ENCODE measurements at places on chromosomes 12 and 14.

- DNase-seq, result peak; percentile 85
These were observed 36.7 kb upstream of the PZP start for GRCh38 chr12:9244894-9245293.

DNA sequence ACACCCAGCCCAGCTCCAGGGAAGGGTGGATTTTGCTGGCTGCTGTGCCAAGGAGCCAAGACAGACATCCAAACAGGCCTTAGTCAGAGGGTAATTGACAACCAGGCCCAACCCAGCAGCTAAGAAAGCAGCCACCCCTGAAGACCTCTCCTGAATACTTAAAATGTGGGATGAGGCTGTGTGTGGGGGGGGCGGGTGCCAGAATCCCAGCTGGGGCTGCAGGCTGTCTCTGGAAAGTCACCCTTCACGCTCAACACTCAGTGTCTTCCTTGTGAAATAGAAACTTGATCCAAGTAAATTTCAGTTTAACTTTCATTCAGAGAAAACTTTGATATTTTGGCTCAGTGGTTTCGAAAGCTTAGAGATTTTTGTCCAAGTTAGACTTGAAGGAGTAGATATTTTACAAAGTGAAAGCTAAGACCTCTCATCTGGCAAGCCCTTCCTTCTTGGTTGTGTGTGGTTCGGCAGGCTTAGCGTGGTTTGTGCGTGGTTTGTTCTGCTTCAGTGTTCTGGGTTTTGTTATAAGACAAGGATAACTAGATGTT is 5.1 kb downstream of the PAPLN start:
- no peak for DNase-seq

GRCh38 chr14:20093442-20093841 is 17.1 kb upstream of the OR4K17 start:
- no peak for DNase-seq

GRCh38 chr14:49612251-49612650 is 8.2 kb downstream of the RPL36AL start:
- no peak for DNase-seq

GRCh38 chr12:13288501-13288900 is 92.0 kb downstream of the EMP1 start:
- no peak for DNase-seq

- DNase-seq, result peak; percentile 51
These were observed 5.6 kb downstream of the KRR1 start for GRCh38 chr12:75505706-75506312.

DNA sequence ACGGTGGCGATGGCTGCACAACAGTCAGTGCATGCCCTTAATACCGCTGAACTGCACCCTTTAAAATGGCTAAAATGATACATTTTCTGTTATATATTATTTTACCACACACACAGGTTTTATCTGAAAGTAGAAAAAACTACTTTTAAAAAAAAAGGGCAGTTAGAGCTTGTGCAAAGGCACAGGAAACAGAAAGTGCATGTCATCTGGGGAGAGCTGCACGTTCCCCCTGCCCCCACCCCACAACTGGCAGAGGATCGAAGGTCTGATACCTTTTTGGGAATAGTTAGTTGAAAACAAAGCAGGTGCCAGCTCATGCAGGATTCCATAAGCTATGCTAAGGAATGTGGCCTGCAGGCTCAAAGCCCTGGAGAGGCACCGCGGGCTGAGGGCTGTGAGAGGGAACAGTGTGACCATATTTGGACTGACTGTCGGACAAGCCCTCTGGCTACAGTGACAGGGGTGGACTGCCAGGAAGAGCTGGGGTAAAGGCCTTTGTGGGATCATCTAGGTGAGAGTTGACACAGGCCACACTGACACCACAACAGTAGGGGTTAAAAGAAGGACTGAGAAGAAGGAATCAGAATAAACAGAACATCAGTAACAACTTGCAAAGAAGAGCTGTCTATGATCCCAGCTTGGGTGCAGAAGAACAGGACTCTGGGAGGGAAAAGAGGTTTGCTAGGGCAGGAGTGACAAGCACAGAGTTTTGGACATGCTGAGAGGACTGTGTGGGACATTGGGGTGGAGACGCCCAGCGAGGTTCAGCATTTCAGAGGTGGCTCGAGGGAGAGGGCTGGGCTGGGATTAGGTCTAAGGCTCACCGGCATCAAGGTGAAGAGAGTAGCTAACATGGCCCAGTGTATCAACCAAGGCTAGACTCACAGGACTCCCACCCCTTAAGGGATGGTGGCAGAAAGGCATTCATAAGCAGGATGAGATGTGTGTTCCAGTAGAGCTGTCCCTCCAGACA is 54.6 kb downstream of the ACTN1 start:
- peak; percentile 27 for DNase-seq

Data from epithelial cell of esophagus (primary cell).